ENCODE measurements at places on chromosomes 4 and X. TPM values are rescaled to one million over a fixed set of nuclear protein-coding genes. Genes with fewer than 3 reads are reported as not detected.

The GABRQ gene
- total RNA-seq = 0.22 TPM

The CYLC1 gene
- not detected for total RNA-seq

The CAPN6 gene
- total RNA-seq = 0.36 TPM

The RIPPLY1 gene
- total RNA-seq = not detected

The OTUD6A gene
- not detected for total RNA-seq

The TBX22 gene
- total RNA-seq = not detected

The HTRA3 gene
- total RNA-seq = 0.80 TPM

The CXCL11 gene
- total RNA-seq = 0.06 TPM

The S100G gene
- not detected for total RNA-seq

The RTL9 gene
- not detected for total RNA-seq

The FSTL5 gene
- total RNA-seq = not detected

The MAGEA9B gene
- not detected for total RNA-seq

The FRMPD3 gene
- total RNA-seq = under 0.01 TPM

The TIGD2 gene
- 6.7 TPM for total RNA-seq

The TMSB15A gene
- total RNA-seq = 26.6 TPM

The ITM2A gene
- 6.3 TPM for total RNA-seq

The GABRE gene
- 2.5 TPM for total RNA-seq

The TLR1 gene
- total RNA-seq = 0.98 TPM

The EIF2S3 gene
- total RNA-seq = 214 TPM

The SLC7A11 gene
- total RNA-seq = 3.1 TPM

The RGN gene
- total RNA-seq = 0.80 TPM

The SULT1B1 gene
- total RNA-seq = not detected

The FNIP2 gene
- 20.8 TPM for total RNA-seq

The WFS1 gene
- 12.9 TPM for total RNA-seq

The CSAG1 gene
- not detected for total RNA-seq

The PARM1 gene
- 0.87 TPM for total RNA-seq

The DCAF12L2 gene
- 0.06 TPM for total RNA-seq

The ZCCHC4 gene
- total RNA-seq = 17.2 TPM

The RNF212 gene
- 3.5 TPM for total RNA-seq

The GPC3 gene
- total RNA-seq = 3.3 TPM

The AWAT2 gene
- total RNA-seq = not detected

The SNCA gene
- total RNA-seq = 2.4 TPM

The TXLNG gene
- 12.3 TPM for total RNA-seq

The CENPE gene
- total RNA-seq = 23.4 TPM

The ANOS1 gene
- 2.3 TPM for total RNA-seq

The YTHDC1 gene
- total RNA-seq = 55.0 TPM

The ADAMTS3 gene
- total RNA-seq = 4.6 TPM

The NCAPG gene
- total RNA-seq = 66.9 TPM

The C1GALT1C1 gene
- 30.1 TPM for total RNA-seq

The FAM184B gene
- total RNA-seq = 0.17 TPM

The NAAA gene
- total RNA-seq = 8.9 TPM

The ZBED1 gene
- 36.7 TPM for total RNA-seq

The MAGEA12 gene
- not detected for total RNA-seq

The CCDC110 gene
- total RNA-seq = 0.07 TPM

The NAP1L3 gene
- 1.4 TPM for total RNA-seq

The BST1 gene
- total RNA-seq = 13.0 TPM

The OTC gene
- total RNA-seq = not detected

The DMRTC1 gene
- not detected for total RNA-seq

The MAGEA8 gene
- not detected for total RNA-seq

The MAP7D3 gene
- 18.6 TPM for total RNA-seq

The DIPK2B gene
- total RNA-seq = not detected

The ATP1B4 gene
- not detected for total RNA-seq

The GLRA3 gene
- not detected for total RNA-seq

The PRDM8 gene
- total RNA-seq = 3.7 TPM

The RTL3 gene
- total RNA-seq = 0.06 TPM

The GPM6B gene
- 1.5 TPM for total RNA-seq

The LDB2 gene
- 0.75 TPM for total RNA-seq

The UGT2B28 gene
- total RNA-seq = not detected

The P2RY10 gene
- not detected for total RNA-seq

The DIAPH2 gene
- 5.9 TPM for total RNA-seq
